NCI-H460 (cell line): ENCODE measurements at places on chromosomes 7 and 10. TPM values are rescaled to one million over a fixed set of nuclear protein-coding genes. Genes with fewer than 3 reads are reported as not detected.

DNA sequence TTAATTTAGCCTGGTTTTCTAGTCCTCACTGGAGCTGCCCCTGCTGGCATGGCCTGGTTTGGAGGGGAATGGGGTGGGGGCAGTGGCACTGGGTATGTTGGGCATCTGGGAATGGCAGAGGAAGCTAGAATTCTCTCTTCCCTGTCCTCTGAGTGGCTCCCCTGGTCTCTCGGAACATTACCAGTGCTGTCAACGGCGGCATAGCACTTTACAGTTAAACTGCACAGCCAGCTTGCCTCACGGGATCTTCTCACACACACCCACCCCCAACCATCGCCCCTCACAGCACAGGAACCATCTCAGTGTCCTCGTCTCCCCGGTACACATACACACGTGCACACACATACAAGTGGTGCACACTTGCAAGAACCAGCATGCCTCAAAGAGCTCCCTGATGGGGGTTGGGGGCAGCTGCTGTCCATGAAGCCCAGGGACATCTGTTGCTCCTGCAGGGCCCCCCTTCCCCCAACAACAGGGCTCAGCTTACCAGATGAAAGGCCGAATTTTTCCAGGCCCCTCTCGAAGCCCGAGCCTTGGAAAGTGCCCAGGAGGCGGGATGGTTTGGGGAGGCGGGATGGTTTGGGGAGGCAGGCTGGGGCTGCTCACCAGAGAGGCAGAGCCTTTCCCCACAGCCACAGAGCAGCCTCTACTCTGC lies 41.0 kb downstream of the TSPAN15 start:
- no peak for DNase-seq

DNA sequence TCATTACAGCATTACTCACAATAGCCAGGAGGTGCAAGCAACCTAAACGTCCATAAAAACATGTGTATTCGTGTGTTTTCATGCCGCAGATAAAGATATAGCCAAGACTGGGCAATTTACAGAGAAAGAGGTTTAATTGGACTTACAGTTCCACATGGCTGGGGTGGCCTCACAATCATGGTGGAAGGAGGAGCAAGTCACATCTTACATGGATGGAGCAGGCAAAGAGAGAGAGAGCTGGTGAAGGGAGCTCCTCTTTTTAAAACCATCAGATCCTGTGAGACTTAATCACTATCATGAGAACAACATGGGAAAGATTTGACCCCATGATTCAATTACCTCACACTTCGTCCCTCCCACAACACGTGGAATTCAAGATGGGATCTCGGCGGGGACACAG lies 33.0 kb downstream of the PDLIM1 start:
- DNase-seq: no peak

- no peak for DNase-seq
Observed at GRCh38 chr7:127776776-127777386, 124.9 kb downstream of the SND1 start.

DNA sequence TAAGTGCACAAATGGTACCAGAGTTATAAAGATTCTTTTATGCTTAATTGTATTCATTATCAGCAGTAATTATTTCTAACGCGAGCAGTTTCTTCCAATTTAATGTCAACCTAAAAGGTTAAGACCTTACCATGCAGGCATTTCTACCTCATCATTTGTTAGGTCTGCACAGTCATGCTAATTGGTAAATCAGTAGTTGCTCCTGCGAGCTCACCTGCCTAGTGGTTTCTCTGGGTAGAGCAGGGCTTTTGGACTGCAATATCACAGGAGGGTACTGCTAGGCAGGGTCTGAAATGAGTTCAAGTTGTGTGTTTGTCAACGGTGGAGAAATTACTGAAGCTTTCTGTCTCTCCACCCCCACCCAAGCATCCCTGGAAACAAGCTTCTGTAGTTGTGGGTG lies 558.5 kb upstream of the MGMT start:
- DNase-seq: no peak

DNA sequence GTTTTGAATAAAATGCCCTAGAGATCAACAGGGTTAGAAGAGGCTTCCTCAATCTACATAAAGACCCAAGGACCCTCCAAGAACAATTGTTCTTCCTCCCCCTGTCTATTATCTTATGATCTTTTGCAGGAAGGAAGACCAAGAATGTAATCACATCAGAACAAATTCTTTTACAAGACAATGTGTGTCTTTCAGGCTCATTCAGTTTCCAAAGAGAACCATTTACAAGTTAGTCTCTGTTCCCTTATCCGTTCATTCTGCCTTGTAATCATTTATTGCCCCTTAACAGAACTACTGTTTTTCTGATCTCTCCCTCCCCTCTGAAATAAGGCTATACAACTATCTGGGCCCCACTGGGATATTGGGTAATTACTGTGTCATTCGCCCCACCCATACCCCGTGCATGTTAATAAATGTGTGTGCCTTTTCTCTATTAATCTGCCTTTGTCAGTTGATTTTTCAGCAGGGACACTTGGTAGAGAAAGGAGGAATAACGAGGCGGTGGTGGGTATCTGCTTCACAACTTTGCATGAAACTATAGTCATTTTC lies 5.7 kb upstream of the MKRN1 start:
- no peak for DNase-seq

- DNase-seq: no peak
Observed at GRCh38 chr10:6059506-6059905, 2.7 kb downstream of the IL2RA start.

GRCh38 chr10:113651021-113651420 lies 12.8 kb downstream of the NRAP start:
- no peak for DNase-seq

ST8SIA6 gene
- 0.09 and 0.57 TPM in 2 replicates for total RNA-seq

NDUFA5 gene
- total RNA-seq: 100 and 101 TPM in 2 replicates

RBM48 gene
- total RNA-seq: 8.5 and 13.8 TPM in 2 replicates

DNA sequence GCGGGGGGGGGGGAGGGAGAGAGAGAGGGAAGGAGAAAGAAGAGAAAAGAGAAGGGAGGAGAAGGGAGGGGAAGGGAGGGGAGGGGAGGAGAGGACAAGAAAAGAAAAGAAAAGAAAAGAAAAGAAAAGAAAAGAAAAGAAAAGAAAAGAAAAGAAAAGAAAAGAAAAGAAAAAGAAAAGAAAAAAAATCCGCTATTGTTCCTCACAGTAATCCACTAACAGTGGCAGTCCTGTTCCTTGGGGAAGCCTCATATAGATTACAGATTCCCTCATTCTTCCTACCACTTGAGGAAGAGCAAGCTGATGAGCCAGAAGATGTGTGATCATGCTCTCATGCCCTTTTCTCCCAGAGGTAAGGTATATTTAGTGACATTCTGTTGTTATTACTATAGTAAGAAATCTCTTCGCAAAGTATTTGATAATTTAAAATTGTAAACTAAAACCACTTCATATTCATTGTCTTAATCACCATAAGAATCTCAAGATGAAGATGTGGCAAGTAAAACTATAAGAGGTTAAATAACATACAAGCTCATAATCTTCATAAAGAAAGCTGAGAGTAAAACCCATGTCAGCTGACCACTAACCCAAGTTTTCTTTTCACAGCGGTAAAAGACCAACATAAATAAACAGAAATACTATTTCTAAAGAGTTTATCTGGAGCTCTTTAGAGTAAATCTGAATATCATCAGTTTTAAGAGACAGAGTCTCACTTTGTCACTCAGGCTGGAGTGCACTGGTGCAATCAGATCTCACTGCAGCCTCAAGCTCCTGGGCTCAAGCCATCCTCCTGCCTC lies 128.1 kb downstream of the JMJD1C start:
- no peak for DNase-seq

DNA sequence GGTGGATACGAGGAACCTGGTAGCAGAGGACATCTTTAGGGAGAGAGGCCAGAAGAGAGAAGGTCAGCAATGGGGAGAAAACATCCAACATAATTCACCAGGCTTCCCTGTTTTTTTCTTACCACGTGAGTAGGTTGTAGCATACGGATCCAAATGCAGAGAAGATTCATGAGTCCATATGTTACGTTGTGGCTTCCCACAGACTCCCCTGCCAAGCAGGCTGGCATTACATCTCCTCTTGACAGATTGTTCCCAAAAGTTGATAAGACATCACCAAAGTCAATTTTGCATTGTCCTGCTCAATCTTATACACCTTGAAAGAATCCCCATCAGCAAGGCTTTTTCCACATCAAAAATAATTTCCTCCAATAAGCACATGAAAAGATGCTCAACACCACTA lies 39.7 kb downstream of the DRGX start:
- DNase-seq: no peak

- no peak for DNase-seq
Observed at GRCh38 chr10:14660831-14661230, 113.9 kb downstream of the FAM107B start.

GRCh38 chr7:99605527-99605926 lies 7.5 kb downstream of the TMEM225B start:
- DNase-seq: no peak

DNA sequence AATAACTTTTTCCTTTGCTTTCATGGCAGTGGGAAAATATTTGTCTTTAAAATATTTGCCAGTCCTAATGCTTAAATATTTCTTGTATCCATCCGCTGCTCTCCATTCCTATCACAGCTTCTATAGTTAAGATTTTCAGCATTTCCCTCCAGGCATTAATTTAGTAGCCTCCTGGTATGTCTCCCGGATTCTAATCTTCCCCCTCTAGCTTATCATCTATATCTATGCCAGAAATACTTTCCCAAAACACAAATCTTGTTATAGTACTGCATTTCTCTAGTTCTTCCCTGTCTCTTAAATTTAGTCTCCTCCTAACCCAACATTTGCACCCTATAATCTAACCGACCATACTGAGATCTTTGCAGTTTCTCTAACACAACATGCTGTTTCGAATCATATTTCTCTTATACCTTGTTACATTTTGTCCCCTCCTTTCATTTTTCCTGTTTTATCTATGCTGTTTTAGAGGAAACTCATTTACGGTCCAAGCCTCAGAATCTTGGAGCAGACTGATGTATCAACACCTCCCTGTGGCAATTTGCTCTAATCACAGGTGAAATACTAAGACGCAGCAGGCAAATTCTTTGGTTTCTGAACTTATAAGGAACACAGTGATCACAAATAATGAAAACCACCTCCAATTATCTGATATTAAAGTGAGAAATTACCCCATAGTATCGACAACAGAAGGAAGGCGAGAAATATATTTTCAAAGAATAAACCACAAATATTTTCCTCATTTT lies 10.3 kb downstream of the CNTNAP2 start:
- no peak for DNase-seq

PPP1R9A gene
- 3.6 and 5.6 TPM in 2 replicates for total RNA-seq

DNA sequence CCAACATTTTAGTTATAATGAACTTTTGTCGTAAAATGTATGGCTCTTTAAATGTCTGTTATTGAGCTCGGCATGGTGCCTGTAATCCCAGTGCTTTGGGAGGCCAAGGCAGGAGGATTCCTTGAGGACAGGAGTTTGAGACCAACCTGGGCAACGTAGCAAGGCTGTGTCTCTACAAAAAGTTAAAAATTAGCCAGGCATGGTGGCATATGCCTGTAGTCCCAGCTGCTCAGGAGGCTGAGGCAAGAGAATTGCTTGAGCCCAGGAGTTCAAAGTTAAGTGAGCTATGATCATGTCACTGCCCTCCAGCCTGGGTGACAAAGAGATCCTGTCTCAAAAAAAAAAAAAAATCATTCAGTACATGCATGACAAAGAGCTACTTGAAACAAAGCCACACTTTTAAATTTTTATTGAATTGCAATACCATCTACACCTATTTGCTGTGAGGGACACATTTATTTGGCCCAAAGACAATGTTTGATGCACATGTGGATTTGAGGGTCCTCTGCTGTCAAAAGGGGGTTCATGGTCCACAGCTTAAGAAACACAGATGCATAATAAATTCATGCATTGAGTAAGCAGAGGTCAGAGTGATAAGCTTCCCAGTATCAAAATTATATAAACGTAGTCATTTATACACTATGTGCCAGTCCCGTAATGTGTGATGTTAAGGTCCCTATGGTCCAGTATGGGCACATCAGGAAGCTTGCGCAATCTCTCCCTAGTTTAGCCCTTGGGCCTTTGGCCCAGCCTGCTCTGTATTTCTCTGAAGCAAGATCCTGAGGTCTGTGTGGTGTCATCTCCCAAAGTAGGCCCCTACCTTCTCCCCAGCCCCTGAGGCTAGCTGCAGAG lies 4.4 kb upstream of the MALSU1 start:
- no peak for DNase-seq

DNA sequence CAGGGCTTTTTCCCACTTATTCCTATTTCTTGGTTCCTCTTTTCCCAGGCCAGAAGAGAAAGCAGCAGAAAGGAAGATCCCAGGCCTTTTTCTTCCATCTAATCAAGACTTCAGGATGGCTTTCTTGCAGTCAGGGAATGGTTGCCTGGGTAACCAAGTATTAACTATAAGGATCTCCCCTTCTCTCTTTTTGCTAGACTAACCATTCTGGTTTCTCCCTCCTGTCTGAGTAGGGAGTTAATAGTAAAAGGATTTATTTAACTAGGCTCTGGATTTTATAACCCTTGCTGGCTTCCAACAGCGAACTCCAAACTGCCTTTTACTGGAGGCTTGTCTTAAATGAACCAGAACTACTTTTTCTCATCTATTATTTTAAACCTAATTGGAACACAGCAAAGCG lies 90.4 kb downstream of the GRM8 start:
- no peak for DNase-seq

GRCh38 chr7:152759949-152760853 lies 649 bp downstream of the ACTR3B start:
- peak; percentile 33 for DNase-seq

PDLIM1 gene
- 19.4 and 21.0 TPM in 2 replicates for total RNA-seq

GPRIN2 gene
- not detected in 2 replicates for total RNA-seq

GRCh38 chr7:31003721-31004120 lies 40.0 kb downstream of the GHRHR start:
- DNase-seq: no peak

DNA sequence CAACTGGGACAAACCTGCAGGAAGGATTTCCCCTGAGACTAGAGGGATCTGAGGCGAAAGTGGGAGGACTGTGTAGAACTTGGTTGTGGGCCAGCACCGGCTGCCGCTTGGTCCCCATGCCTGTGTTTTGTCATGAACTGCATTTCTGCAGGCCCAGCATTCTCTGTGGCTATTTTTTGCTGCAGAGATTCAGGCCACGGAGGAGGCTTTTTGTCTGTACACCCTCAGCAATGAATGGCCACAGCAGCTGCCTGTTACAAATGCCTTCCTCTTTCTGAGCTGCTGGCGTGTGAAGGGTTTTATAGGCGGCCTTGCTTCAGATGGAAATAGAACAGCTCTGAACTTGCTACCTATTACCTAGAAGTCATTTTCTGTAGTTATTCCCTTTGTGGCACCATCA lies 164.4 kb downstream of the SH2D4B start:
- DNase-seq: no peak

EPO gene
- not detected in 2 replicates for total RNA-seq

DNA sequence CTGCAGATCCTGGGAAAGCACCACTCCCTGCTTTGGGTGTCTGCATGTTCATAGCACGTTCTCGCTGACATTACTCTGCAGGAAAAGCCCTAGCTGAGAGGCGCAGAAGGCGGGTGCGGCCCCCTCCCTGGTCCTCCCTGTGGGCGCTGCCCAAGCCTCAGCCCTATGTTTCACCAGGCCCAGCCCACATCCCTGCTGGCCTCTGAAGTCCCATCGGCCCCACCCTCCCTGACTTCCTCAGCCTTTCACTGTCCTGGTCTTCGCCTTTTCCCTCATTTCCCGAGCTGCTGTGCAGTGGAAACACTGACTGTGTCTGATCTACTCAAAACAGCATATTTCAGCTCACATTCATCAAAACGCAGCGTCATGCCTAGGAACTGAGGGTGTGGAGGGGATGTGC lies 36.3 kb upstream of the DIP2C start:
- DNase-seq: no peak
